ENCODE measurements at places on chromosomes 16 and 17.

GRCh38 chr17:10435096-10435495, 13.3 kb upstream of the MYH8 start:
- DNase-seq: no peak

DNA sequence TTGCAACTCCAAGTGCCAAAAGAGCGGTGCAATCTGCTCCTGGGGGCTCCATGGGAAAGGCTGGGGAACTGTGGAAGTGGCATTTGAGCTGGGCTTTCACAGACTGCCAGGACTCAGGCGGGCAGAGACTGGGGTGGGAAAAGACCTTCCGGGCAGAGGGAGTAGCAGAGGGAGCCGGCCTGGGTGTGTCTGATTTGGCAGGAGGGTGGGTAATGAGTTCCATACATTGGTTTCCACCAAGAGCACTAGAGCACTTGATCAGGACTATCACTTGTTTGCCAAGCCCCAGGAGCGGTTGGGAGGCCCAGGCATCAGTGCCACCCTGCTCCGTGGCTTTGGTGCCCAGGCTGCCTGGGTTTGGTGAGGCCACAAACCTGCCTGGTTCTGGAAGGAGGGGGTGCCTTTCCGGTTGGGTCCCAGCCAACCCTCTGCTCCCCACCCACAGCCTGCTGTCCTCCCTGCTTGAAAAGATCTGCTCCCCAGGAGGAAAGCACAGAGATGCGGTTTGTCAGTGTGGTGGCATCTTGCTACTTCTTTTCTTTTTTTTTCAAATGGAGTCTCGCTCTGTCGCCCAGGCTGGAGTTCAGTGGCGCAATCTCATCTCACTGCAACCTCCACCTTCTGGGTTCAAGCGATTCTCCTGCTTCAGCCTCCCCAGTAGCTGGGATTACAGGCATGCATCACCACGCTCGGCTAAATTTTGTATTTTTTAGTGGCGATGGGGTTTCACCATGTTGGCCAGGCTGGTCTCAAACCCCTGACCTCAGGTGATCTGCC, 3.5 kb upstream of the TRIM47 start:
- DNase-seq: no peak

- DNase-seq: no peak
These were observed 4.3 kb upstream of the TLCD2 start for GRCh38 chr17:1714427-1714979.

- no peak for DNase-seq
These were observed 2.9 kb downstream of the CFAP97D1 start for GRCh38 chr17:43782913-43783680.

DNA sequence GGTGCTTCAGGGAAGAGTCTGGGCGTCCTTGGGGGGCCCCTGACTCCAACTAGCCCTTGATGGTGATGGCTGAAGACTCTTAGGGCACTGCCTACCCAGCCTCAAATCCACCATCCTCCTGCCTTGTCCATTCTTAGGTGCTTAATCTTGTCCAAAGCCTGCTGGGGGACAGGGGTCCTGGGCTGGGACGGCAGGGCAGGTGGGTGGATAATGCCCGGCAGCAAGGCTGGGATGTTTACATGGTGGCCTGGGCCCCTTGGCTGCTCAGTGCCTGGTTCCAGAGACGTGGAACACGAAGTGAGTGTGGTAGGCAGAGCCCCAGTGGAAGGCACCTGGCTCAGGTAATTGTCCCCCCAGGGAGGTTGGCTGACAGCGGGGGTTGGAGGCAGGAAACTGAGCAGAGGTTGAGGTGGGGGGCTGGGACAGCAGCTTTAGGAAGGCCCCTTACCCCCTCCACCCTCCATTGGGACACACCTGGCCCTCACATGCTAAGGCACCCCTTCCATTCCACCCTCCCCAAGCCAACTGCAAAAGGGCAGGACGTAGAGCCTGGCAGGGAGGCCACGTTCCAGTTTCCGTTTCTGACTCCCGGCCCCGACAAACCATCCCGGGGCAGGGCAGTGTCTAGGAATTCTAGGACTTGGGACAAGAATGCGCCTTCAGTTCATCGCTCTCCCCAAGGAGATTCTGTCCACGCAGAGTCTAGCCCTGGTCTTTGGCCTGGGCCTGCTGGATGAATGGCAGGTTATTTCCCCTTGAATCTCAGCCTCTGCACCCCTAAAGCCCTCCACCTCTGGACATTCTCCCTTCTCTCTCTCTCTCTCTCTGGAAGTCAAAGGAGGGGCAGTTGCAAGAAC, 1.9 kb downstream of the FOXJ1 start:
- DNase-seq: no peak

GRCh38 chr16:25065899-25066298, 45.6 kb upstream of the LCMT1 start:
- no peak for DNase-seq

GRCh38 chr17:78241277-78242023, 10.0 kb downstream of the TMEM235 start:
- no peak for DNase-seq

GRCh38 chr16:17446661-17447060, 24.1 kb downstream of the XYLT1 start:
- no peak for DNase-seq

GRCh38 chr17:57747221-57748017, 2.3 kb upstream of the CCDC182 start:
- no peak for DNase-seq

DNA sequence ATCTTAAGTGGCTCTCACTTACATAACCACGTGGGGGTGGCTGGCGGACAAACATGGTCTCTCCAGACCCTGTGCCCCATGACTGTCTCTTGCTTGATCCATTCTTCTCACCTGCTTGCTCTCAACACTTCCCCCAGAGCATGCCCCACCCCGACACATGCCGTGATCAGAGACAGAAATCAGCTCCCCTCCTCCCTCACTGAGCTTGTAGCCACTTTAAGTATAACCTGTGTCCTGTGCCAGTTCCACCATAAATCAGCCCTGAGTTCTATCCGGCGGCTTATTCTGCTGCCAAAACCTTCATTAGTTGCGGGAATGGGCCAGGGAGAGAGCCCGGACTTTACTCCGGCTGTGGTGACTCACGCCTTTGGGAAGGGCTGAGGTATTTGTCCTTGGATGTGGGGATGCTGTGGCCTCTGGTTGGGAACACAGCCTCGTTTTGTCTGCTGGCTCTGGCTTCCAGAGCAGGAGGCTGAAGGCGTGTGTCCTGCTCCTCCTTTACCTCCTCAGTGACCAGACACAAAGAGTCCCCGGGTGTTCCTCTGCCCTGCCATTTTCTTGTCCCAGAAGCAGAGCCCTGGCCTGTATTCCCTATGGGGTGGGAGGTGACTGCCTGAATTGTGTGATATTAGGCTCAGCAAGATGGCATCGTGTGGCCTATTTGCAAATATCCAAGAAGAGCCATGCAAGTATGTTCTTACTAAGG, 21.1 kb downstream of the ANKRD40 start:
- no peak for DNase-seq

- DNase-seq: no peak
These were observed 8.2 kb downstream of the NPTX1 start for GRCh38 chr17:80468242-80468641.

DNA sequence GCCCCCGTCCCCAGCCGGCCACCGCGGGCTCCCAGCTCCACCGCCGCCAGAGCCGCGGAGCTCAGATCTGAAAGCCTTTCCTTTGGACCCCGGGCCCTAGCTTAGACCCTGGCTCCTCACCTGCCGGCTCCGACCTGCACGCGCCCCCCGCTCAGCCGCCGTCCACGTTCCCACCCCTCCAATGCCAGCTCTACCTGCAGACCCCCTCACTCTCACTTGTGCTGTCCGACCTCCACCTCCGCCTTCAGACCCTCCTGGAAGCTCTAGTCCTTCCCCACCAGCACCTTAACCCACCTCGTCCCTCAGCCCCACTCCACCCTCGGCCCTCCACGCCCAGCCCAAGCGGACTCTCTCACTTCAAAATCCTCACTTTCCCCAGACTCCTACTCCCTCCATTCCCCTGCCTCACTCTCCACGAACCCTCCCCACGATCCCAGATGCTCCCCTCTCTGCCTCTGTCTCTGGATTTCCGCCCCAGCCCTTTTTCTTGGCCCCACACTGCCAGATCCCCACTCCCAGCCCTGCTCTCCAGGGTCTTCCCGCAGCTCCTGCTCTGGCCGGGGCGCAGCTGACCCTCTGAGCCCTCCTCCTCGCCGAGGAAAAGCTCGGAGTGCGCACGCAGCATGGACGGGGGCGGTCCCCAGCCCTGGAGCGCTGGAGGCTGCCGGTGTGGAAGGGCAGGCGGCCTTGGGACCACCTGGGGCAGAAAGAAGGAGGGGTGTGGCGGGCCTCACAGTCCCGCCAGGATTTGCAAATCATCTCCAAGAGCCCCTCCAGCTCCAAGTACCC, at the start of gene TMEM114:
TMEM114 (minus strand) TSS at position 612 of the 789 bp plus-strand sequence. CDS start 673 bp downstream, outside the sequence.
- DNase-seq: no peak

- no peak for DNase-seq
These were observed 156.5 kb downstream of the FOXL1 start for GRCh38 chr16:86734543-86735460.

DNA sequence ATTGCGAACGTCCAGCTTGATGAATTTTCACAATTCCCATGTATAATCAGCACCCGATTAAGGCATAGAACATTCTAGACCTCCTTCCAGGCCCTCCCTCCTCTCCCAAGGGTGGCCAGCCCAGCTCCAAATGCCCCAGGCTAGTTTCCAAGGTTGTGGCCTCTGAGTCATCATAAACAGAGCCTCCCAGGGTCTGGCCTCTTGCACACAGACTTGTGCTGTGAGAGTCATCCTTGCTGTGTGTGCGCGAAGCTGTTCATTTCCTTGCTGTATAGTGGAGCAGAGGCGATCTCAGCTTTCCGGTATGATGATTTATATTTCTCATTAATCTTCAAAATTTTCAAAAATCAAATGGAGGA, 20.5 kb upstream of the JPH3 start:
- DNase-seq: no peak

GRCh38 chr16:86914876-86915717, 336.7 kb downstream of the FOXL1 start:
- DNase-seq: no peak

DNA sequence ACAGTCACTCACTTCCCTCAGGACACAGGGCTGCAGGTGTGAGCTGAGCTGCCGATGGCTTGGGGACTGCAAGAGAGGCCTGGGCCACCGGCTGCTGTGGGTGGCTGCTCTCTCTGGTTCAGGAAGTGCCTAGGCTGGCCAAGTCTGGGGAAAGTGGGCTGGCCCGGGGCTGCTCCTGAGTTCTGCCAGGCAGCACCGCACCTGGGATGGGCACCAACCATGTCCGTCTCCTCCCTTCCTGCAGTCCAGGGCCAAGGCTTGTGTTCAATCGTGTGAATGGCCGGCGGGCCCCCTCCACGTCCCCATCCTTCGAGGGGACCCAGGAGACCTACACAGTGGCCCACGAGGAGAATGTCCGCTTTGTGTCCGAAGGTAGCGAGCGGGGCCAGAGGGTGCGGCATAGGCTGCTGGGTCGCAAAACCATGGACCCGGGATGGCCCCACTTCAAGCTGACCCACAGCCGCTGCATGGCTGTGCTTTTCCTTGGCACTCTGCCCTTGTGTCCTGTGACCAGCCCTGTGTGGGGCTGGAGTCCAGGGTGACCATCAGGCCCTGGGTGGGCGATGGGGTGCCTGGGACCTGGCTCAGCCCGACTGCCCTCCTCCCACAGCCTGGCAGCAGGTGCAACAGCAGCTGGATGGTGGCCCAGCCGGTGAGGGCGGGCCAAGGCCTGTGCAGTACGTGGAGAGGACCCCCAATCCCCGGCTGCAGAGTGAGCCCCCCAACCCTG, 1.8 kb upstream of the WDR90 start:
- DNase-seq: no peak

DNA sequence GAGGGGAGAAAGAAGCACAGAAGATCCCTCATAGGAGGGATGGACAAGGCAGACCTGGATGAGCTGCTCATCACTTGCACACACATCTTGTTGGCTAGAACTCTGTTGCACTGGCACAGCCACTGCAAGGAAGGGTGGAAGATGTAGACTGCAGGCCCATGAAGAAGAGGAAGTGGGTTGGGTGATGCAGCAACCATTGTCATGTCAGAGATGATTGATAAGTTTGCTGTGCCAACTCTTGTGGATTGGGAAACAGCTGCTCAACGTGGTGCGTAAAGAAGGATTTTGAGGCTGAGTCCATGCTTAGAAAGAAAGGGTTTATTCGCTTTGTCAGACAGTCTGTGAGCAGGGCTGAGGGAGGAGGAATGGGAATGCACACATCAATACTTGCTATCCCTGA, 161.4 kb upstream of the MPHOSPH6 start:
- DNase-seq: no peak

- DNase-seq: no peak
These were observed 155.6 kb downstream of the STX8 start for GRCh38 chr17:9419932-9420453.

DNA sequence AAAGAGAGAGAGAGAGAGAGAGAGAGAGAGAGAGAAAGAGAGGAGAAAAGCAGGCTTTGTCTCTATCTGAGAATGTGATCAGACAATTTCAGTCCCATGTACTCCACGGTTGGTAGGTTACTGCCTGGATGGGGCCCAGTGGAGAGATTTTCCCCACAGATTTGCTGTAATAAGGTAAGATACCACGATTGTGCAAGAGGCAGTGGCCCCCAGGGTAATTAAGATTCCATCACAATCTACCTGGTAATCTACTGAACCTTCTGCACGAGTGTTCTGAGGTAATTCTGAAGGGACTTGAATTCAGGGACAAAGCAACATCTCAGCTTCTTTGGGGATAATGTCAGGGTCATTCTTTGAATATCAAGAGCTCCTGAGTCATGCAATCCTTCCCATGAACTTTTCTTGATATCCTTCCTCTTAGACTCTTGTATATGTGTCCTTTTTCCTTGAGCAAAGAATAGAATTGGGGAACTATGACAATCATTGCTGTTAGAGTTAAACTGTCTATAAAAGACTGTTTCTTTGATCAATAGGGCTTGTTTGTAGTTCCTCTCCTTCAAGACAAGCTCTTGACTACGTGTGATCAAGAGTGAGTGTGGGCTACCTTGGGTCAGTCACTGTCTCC, 306.6 kb downstream of the MAF start:
- DNase-seq: no peak

- no peak for DNase-seq
These were observed 272.0 kb downstream of the MAF start for GRCh38 chr16:79328402-79329165.

DNA sequence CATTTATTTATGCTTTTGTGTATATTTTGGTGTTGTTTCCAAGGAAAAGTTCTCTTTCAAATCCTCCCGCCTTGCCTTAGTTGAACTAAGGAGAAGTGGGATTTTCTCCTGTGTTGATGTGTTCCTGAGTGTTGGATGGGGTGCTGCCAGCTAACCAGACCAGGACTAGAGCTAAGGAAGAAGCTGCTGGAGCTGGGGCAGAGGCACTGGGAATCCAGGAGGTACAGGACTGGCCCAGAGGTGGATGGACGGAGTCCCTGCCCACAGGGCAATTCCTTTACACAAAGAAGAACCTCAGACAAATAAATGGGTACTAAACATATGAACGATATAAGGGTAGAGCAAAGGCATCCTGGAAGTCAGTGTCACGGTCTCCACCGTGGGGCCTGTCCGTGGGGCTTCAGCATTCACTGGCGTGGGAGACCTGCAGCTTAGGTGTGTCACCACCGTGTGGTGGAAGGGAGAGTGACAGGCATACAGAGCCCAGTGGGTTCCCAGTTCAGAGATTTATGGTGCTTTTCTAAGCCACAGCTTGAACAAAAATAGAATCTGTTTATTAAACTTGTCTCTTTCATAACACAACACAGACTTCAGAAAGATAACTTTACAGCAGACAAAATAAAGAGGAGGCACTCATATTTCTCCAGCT, 270.7 kb downstream of the NTN1 start:
- no peak for DNase-seq

GRCh38 chr16:70151391-70151790, 22.2 kb upstream of the CLEC18C start:
- no peak for DNase-seq
